ENCODE measurements at places on chromosomes 2 and 18. TPM values are rescaled to one million over a fixed set of nuclear protein-coding genes. Genes with fewer than 3 reads are reported as not detected.

Gene MALL
- polyA plus RNA-seq, result 123 TPM

Gene FOXD4L1
- polyA plus RNA-seq, result not detected

Gene AMER3
- polyA plus RNA-seq, result 0.45 TPM

Gene ALPI
- 261 TPM for polyA plus RNA-seq

Gene CNRIP1
- polyA plus RNA-seq, result 9.2 TPM

Gene CYTIP
- polyA plus RNA-seq, result 19.8 TPM

Gene SCYGR4
- polyA plus RNA-seq, result not detected

Gene ZSCAN30
- 4.8 TPM for polyA plus RNA-seq

Gene ABCG8
- polyA plus RNA-seq, result 35.6 TPM

DNA sequence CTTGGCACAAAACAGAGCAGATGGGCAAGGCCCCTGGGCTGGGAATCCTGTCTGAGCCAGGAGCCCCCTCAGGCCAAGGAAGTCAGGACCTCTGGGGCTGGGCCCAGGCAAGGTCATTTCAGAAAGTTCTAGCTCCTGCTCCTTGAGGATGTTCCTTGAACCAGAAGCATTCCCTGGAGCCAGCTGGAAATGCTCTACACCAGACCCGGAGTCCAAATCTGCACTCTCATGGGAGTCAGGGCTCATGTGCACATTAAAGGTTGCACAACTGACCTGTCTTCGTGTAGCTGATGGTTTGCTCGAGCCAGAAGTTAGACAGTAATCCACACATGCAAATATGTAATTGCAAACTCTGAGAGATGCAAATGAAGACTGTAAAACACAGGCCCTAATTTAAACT is 18.0 kb downstream of the PARD6G start:
- H3K27ac ChIP-seq, result no peak overlapping the region
- no peak overlapping the region for H3K4me3 ChIP-seq
- H3K27me3 ChIP-seq, result no peaks in the 10 kb centered on the region
- no peak for DNase-seq
- H3K36me3 ChIP-seq, result peaks cover 2% of the 10 kb centered on the region

DNA sequence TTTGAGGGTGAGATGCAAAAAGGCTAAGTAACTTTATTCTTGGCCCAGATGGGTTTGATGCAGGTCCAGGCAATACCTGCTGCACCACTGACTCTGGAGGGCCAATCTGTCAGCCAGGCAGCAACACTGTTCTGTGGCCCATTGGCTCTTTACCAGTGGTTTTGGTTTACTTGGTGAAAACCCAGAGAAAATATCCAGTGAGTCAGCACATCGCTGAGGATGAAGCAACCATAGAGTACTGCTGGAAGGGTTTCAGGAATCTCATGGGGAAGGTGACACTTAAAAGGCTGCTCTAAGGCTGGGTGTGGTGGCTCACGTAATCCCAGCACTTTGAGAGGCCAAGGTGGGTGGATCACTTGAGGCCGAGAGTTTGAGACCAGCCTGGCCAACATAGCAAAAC is 192.5 kb upstream of the FAM98A start:
- H3K36me3 ChIP-seq, result no peaks in the 10 kb centered on the region
- no peaks in the 10 kb centered on the region for H3K27me3 ChIP-seq
- DNase-seq, result no peak
- H3K4me3 ChIP-seq, result no peak overlapping the region

DNA sequence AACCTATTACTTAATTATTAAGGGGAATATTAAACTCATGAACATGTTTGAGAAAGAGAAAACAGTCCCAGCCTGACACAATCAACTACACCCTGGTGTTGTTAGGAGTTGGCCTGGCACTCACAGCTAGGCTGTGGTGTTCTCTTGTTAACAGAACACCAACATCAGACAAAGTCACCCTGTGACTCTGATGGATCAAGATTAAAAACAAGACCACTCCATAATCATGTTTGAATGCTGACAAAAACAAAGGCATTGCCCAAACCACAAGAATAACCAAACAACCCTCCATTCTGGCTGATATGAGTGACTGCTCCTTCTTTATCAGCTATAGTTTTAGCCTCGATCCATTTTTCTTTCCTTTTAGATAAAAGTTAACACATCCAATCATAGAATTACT is 3.0 kb downstream of the BOLL start:
- no peak overlapping the region for H3K4me3 ChIP-seq
- H3K36me3 ChIP-seq, result no peaks in the 10 kb centered on the region

DNA sequence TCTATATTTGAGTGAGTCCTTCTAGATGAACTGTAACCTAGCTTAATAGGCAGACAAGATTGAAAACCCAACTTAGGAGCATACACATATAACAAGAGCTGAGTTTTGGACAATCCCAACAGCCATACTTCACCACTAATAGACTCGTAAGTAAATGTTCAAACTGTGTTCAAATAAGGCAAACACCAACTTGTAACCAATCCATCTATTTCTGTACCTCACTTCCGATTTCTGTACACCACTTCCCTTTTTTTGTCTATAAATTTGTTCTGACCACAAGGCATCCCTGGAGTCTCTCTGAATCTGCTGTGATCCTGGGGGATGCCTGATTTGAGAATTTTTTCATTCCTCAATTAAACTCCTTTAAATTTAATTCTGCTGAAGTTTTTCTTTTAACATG is 1149.1 kb upstream of the NRXN1 start:
- H3K27me3 ChIP-seq, result no peaks in the 10 kb centered on the region
- H3K4me3 ChIP-seq, result no peak overlapping the region
- H3K4me1 ChIP-seq, result no peaks in the 10 kb centered on the region
- no peak overlapping the region for H3K27ac ChIP-seq

- no peak overlapping the region for H3K4me3 ChIP-seq
- no peaks in the 10 kb centered on the region for H3K27me3 ChIP-seq
- peak; percentile 2 for DNase-seq
- H3K36me3 ChIP-seq, result no peaks in the 10 kb centered on the region
- no peaks in the 10 kb centered on the region for H3K4me1 ChIP-seq
Observed at GRCh38 chr18:60684843-60685513, 312.4 kb upstream of the MC4R start.

DNA sequence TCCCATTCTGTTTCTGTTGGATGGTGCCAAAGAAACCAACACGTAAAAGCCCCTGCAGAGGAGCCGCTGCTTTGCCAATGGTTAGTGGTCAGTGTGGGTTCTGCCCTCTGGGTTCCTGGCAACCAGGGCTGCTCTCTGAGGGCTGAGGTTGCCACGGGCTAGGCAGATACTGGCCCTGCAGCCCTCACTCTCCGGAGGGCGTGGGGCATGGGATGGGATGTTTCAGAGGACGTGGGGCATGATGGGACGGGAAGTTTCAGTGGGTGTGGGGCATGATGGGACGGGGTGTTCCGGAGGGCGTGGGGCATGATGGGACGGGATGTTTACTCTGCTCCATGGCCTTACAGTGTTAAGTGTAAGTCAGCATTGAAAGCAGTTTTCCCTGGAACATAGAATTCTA is 34.2 kb downstream of the ADI1 start:
- no peaks in the 10 kb centered on the region for H3K4me1 ChIP-seq
- H3K4me3 ChIP-seq, result no peak overlapping the region
- H3K36me3 ChIP-seq, result no peaks in the 10 kb centered on the region
- no peak overlapping the region for H3K27ac ChIP-seq
- DNase-seq, result no peak

- H3K4me3 ChIP-seq, result no peak overlapping the region
- H3K27ac ChIP-seq, result no peak overlapping the region
- H3K36me3 ChIP-seq, result no peaks in the 10 kb centered on the region
- DNase-seq, result no peak
- H3K4me1 ChIP-seq, result no peaks in the 10 kb centered on the region
- no peaks in the 10 kb centered on the region for H3K27me3 ChIP-seq
Observed at GRCh38 chr18:46373791-46374190, 269.6 kb downstream of the HAUS1 start.

- peak; percentile 27 for DNase-seq
- peak overlapping the region; percentile 38 for H3K27ac ChIP-seq
- H3K27me3 ChIP-seq, result no peaks in the 10 kb centered on the region
- H3K36me3 ChIP-seq, result no peaks in the 10 kb centered on the region
- H3K4me3 ChIP-seq, result no peak overlapping the region
Observed at GRCh38 chr2:165572151-165572550, 102.7 kb downstream of the CSRNP3 start.

DNA sequence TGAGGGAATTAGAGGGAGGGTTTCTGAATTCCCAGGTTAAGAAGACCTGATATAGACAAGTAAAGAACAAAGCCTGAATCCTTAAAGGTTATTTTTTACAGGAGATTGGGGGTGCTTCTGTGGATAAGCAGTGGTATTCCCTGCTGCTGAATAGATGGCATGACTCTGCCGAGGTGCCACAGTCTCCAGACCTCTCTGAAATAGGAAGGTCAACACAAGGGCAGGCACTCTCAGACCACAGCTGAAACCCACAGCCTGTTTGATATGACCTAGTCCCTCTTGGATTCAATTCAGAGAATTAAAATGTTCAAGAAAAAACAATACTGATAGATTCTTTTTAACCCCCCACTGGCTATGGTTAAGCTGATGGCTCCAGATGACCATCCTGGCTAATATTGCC is 259.3 kb downstream of the PTGR3 start:
- H3K4me1 ChIP-seq, result no peaks in the 10 kb centered on the region
- DNase-seq, result no peak
- H3K4me3 ChIP-seq, result no peak overlapping the region
- H3K27me3 ChIP-seq, result no peaks in the 10 kb centered on the region
- H3K27ac ChIP-seq, result no peak overlapping the region
- H3K36me3 ChIP-seq, result no peaks in the 10 kb centered on the region

DNA sequence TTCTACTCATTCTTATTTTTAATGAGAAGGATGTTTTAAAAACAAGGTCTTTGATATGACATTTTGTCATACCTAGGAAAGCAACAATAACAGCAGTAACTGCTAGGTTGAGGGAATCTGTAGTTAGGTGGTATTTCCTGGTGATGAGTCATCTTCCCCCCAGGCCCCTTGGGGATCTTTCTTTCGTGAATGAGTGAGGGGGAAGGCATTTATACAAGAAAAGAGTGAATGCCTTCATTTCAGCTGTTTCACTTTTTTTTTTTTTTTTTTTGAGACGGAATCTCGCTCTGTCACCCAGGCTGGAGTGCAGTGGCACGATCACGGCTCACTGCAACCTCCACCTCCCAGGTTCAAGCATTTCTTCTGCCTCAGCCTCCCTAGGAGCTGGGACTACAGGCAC is 108.6 kb downstream of the MAP4K4 start:
- no peak overlapping the region for H3K27ac ChIP-seq
- no peaks in the 10 kb centered on the region for H3K36me3 ChIP-seq
- H3K4me3 ChIP-seq, result no peak overlapping the region
- peaks cover 40% of the 10 kb centered on the region for H3K4me1 ChIP-seq
- H3K27me3 ChIP-seq, result no peaks in the 10 kb centered on the region

DNA sequence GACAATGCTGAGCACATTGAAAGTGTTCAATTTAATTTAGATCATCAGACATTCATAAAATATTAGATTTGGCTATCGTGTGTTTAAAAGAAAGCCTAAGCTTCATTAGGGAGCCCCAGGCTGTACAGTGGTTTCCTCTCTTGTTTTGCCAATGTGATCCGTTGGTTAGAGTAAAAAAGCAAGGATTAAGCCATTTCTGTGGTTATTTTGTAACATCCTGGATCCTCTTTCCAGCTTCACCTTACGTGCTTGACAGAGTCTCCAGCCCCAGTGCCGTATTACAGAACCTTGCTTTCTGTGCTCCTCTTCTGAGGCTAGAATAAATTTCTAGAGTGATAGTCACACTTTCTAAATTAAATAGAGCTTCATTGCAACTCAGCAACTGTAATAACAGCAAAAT is 289.3 kb upstream of the LINC00305 start:
- H3K36me3 ChIP-seq, result no peaks in the 10 kb centered on the region
- no peak overlapping the region for H3K27ac ChIP-seq
- DNase-seq, result no peak
- no peaks in the 10 kb centered on the region for H3K4me1 ChIP-seq

- no peak for DNase-seq
- H3K36me3 ChIP-seq, result no peaks in the 10 kb centered on the region
- H3K27me3 ChIP-seq, result no peaks in the 10 kb centered on the region
- H3K4me1 ChIP-seq, result no peaks in the 10 kb centered on the region
- H3K4me3 ChIP-seq, result no peak overlapping the region
Observed at GRCh38 chr2:15388406-15389325, 172.5 kb downstream of the NBAS start.

DNA sequence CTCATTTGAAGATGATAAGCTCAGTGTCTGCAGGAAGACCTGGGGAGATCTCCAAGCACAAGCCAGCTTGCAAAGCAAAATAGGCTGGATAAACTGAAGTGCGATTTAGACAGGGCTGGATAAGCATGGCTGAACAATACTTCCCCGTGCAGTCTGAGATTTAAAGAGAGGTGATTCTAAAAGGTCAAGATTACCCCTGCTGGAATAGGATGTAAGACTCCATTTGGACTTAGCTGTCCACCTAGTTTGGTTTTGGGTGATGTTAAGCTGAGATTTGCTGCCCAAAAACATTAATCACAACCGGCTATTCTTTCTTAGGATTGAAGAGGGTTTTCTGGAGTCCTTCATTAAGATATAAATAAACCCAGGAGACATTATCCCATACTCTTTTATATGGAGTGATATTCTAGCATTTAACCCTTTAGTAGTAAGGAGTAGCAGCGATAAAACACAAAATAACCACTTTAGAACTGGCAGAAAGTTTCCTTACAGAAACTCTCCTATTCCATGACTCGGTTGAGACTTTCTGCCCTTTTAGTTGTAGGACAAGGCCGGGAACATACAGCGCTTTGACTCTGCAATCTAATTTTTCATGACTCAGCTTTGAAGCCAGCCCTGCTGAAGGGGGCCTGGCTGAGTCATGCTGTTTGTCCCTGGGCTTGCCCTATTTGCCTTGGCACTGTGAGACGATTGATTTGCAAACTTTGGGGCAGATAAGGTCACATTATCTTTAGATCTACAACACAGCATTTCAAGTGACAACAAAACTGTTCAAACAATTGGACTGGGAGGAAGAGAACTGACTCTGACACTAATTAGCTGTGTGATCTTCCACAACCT is 238.2 kb downstream of the GCA start:
- no peak overlapping the region for H3K4me3 ChIP-seq
- no peaks in the 10 kb centered on the region for H3K27me3 ChIP-seq
- no peaks in the 10 kb centered on the region for H3K4me1 ChIP-seq
- DNase-seq, result peak; percentile 25

- no peaks in the 10 kb centered on the region for H3K4me1 ChIP-seq
- H3K27me3 ChIP-seq, result no peaks in the 10 kb centered on the region
- no peak for DNase-seq
- no peaks in the 10 kb centered on the region for H3K36me3 ChIP-seq
- no peak overlapping the region for H3K4me3 ChIP-seq
Observed at GRCh38 chr2:27003007-27003406, 29.8 kb upstream of the TMEM214 start.

GRCh38 chr2:182666674-182667314 is 49.3 kb upstream of the DNAJC10 start:
- H3K27ac ChIP-seq, result no peak overlapping the region
- no peaks in the 10 kb centered on the region for H3K27me3 ChIP-seq
- no peaks in the 10 kb centered on the region for H3K36me3 ChIP-seq
- no peaks in the 10 kb centered on the region for H3K4me1 ChIP-seq

Data from small intestine (tissue), 16 donors.